ENCODE measurements at places on chromosomes 11 and 22.

GRCh38 chr11:72673943-72674828 is at the start of gene PDE2A:
TSS of gene PDE2A (minus strand) at chr11:72674422. CDS start at chr11:72674207, 215 bp downstream.
- peak; percentile 29 for DNase-seq

DNA sequence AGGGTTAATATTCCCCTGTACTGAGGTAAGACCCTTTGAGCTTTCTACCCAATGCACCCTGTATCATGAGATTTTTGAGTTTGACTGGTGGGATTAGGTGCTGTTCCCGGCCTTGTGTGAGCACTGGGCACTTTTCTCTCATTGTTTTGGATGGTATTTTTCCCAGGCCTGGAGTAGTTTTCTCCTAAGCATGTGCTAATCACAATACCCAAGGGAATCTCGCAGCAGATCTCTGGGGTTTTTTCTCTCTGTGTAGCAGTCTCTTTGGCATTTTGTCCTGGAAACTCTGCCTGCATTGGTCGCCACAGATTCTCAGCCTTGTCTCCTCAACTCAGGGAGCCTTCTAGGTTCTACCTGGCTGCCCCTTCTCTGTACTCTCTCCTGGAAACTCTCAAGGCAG is 19.9 kb downstream of the IGHMBP2 start:
- no peak for DNase-seq

DNA sequence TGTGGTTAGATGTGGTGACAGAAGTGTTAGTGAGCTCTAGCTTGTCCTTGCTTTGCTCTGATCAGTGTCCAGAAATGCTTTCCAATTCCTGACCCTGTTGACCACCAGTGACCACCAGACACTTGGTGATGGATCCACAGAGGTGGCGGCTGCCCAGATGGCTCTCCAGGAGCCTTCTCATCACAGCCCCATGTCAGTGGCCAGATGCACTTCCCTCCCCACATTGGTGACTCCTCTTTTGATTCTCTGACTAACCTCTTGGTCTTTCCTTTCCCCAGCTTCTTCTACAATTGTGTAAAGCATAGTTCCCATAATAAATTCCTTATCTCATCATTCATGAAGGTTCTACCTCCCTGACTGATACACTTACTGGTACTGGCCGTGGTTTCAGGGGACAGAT is 40.1 kb upstream of the CXCR5 start:
- no peak for DNase-seq

- no peak for DNase-seq
These were observed 226.9 kb downstream of the INSC start for GRCh38 chr11:15341587-15341986.

GRCh38 chr11:68710409-68710808 is 26.1 kb downstream of the GAL start:
- no peak for DNase-seq

GRCh38 chr22:19109198-19110063 is 12.8 kb downstream of the DGCR2 start:
- DNase-seq = no peak

GRCh38 chr22:46117206-46118199 is 32.8 kb upstream of the PPARA start:
- no peak for DNase-seq

DNA sequence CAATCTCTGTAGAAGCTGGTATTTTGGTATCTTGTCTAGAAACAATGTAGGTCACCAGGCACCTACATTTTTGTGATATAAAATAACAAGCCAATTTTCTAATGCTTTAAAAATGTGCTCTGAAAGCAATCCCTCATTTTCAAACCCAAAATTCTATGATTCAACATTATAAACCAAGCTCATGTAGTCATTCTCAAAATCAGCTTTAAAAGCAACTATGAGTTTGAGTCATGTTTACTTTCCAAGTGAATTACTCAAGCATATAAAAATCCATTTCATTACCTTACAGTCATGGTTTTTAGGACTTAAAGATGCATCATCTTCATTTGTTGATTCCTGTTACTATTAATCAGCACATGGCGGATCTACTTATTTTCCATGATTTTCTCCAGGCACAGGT is 216.4 kb downstream of the GRM5 start:
- DNase-seq = no peak

GRCh38 chr11:18633256-18634139 is 644 bp downstream of the SPTY2D1 start:
- no peak for DNase-seq

- no peak for DNase-seq
These were observed 34.7 kb downstream of the DDIAS start for GRCh38 chr11:82936261-82936660.
